Hypothalamus (tissue), 51 donors: ENCODE measurements at places on chromosomes 6 and 20.

DNA sequence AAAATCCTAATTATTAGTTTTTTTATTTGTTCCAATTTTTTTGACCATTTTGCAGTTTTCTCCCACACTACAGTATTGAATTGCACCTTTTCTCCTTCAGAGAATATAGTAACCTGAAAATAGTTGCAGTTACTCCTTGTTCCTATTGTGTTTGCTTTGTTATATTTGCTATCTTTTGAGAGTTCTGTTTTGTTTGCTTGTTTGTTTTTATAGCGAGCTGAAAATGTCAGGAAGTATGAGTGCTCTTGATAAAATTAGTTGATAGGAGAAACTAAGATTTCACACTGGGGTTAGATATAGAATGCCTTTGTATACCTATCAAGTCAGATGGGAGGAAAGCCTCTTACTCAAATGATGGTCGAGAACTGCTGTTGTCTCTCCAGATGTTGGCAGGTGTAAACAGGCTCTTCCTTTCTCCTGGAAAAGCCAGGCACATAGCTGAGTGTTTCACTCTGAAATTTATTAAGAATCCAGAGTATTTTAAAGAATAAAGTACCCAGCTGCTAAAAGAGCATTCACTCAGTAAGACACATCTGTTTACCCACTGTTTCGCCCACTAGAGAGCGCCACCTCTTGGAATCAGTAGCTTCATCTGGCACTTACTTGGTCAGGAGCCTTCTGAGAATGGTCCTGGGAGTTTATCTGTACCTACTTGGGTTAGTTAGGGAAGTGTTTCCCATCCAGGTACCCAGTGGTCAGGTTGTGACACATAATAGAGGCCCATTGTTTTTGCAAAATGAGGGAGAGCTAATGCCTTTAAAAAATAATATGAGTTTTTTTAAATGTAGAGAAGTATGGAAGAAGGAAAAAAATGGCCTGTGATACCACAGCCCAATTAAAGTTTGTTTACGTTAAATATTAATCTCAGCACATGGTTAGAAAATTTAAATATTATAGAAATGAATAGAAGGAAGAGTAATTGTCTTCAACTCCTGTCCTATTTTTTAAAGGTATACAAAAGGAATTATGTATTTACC is 11.2 kb downstream of the NT5DC1 start:
- DNase-seq = no peak

DNA sequence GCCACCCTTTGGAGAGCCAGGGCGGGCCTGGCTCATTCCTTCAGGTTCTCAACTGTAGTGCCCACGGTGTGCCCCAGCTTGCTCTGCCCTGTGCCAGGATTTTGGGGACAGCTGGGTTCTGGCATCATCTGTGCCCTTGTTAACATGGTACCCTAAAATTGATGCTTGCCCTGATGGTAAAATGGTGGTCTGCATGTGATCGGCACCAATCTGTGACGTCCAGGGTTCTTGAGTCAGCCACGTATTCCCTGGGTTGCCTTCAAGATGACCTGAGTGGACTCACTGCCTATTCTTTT is 31.2 kb upstream of the APCDD1L start:
- DNase-seq = no peak

DNA sequence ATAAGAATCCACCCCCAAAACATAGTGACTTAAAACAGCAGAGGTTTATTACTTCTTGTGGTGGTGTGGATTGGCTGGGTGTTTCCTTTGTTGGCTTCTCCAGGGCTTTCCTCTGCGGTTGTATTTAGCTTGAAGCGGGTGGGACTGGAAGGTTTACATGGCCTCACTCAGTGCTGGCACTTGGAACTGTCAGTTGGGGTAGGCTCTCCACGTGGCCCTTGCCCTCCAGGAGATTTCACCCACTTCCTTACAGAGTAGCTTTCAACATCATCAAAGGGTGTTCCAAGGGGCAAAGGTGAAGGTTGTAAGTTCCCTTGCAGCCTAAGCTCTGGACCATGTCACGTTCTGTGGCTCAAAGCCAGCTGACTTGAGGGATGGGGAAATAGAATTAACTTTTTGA is 32.5 kb upstream of the NKX2-2 start:
- DNase-seq = no peak

DNA sequence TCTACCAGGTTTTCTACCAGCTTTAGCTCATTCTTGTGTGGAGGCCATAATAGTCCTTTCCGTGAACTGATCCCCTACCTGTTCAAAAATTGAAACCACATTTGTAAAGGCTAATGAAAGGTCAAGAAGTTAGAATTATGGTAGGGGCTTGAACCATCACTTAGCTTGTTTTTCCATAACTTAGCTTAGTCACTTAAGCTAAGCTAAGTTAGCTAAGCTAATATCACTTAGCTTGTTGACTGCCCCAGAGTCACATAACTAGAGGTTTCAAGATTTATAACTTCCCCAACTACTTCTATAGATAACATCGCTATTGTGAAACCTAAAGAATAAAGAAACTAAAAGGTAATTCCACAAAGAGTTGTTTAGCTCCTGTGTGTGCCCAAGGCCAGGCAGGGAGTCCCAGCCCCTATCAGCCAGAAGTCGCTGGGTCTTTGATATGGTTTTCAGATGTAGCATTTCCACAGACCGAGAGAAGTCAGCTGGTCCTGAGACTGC is 131.8 kb downstream of the VEGFA start:
- DNase-seq = no peak

DNA sequence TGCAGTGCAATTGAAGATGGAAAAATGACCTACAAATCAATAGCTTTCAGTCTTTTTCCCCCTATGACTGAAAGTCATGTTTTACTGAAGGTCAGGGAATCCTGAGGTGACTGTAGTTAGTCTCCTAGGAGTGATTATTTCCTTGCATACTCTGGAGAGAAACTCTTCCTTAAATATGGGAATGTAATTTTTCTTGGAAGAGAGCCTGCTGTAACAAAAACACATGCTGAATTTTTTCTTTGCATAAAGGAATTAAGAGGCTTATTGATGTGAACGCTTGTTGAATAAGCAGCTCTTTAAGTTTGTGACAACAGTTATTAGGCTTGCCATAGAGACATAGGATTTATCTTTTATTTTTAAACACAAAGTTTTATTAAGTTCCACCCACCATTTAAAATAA is 64.5 kb downstream of the ELOVL2 start:
- DNase-seq = no peak

GRCh38 chr6:17962436-17963031 is 24.9 kb downstream of the KIF13A start:
- no peak for DNase-seq

GRCh38 chr20:8756410-8756809 is 312.5 kb upstream of the PLCB4 start:
- no peak for DNase-seq

DNA sequence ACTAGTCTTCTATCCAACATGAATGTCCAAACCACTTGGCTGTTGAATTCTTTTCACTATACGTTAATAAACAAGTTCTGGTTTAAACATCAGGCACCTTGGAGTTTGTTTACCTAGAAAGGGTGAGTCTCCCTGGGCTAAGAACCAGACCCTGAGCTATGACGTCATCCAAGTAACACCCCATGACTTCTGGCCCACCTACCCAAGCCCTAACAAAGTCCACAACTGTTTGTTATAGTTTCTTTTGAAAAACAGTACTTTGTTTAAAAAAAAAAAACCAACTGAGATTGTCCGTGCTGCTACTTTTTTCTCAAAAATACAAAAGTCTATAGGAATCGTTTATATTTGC is 146.9 kb upstream of the BEND6 start:
- DNase-seq = no peak

DNA sequence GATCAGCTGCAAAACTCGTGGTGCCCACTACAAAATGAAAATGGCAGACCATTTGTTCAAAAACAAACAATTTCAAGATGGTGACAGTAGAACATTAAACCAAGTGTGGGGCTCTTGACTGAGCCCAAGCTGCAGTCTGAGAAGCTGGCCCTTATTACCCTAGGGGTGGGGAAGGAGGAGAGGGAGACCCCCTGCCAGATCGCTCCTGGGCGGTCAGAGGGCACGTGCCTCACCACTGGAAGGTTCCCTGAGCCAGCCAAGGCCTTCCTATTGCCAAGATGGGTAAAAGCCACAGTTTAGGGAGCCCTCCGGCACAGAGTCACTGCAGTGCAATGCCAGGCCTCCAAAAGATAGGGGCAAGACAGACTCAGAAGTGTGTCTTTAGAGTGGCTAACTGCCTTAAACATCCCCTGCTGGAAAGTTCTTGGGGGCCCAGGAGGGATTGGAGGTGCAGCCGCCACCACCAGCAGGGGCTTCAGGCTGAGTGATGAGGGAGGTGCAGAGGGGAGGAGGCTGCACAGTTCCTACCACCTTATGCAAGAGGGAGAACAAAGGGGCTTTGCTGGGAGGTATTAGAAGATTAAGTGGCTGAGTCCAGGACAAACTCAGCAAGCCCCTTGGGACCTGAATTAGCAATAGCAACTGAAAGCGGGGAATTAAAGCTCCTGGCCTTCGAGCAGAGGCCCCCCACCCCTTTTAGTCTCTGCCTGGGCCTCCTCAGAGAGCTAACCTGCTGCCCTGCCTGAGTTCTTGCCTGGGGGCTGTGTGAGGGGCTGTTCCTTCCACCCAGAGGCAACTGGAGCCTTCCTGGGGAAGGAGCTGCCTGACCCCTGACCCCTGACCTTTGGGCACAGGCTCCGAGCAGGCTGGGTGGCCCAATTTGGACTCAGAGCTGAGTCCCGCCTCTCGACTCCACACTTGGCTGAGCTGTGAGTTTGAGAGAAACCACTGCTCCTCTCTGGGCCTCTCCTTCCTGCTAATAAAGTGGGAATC is 88.4 kb downstream of the VEGFA start:
- DNase-seq = no peak

DNA sequence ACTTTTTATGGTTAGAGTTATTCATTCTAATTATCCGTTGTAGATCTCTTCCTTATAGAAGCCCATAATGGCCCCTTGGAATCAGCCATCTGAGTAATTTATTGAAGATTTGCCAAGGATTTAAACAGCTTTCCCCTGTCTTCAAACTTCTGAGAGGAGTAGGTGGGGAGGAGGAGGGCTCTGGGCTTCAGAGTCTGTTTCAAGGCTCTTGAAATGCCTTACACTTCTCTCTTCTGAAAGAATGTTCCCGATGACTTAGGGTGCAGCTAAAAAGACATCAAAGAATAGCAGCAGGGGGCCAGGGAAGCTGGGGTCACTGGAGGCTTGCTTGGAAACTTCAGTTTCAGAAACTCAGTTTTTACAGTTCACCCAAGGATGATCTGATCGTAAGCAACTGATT is 165.3 kb downstream of the ZDHHC14 start:
- DNase-seq = no peak

- DNase-seq = no peak
Measured at GRCh38 chr20:54474866-54475265, 527 bp upstream of the DOK5 start.

DNA sequence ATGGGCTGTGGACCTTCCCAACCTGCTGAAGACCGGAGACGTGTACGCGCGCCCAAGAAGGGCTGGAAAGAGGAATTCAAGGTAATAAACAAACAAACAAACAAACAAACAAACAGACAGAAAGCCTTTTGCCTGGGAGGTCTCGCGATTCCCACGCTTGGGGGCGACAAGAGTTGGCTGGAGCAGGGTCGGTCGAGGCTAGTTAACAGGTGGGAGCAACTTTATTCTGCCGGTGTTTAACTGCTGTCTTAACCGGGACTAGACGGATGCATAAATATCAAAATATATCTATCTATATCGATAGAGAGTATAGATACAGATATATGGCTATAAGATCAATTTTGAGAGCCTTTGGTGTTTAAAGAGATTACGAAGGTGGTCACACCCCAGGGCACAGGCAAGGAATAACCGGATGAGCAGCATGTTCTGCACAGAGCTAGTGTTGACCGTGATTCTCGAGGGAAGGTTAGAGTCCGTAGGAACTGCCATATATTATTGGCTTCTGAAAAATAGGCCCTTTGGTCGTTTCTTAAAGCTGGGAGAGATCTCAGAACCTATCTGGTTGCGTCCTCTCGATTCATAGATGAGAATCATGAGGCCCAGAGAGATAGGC is 514 bp downstream of the STMND1 start:
- DNase-seq = no peak

- no peak for DNase-seq
Measured at GRCh38 chr6:15380351-15380750, 134.5 kb downstream of the JARID2 start.

GRCh38 chr6:157240059-157240959 is 83.0 kb downstream of the TMEM242 start:
- no peak for DNase-seq

DNA sequence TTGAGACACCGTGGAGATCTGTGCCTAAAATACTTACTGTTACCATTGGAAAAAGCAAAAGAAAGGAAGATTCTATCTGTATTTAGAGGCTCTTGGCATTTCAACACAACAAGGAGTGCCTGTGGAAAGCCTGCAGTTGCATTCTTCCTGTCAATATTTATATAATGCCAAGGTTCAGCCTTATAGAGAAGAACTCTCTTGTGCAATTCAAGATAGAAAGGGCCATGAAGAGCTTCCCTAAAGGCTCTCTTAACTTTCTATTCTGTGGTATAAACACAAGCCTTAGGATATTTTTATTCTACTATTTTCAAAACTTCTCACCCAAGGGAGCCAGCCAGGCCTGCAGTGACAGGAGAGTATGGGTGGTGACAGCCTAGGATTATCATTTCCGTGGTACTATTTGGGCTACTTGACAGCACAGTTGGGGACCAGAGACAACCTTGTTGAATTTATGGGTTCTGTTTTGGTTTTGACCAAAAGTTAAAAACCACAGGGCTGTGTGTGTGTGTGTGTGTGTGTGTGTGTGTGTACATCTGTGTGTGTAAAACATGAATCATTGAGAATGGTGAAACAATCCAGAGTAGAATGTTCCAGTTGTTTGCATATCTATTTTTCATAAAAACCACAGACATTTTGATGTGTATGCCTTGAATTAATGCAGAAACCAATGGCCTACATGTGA is 700.9 kb upstream of the SLC35B3 start:
- no peak for DNase-seq

- DNase-seq = no peak
Measured at GRCh38 chr6:149435919-149436586, 36.0 kb downstream of the SUMO4 start.

DNA sequence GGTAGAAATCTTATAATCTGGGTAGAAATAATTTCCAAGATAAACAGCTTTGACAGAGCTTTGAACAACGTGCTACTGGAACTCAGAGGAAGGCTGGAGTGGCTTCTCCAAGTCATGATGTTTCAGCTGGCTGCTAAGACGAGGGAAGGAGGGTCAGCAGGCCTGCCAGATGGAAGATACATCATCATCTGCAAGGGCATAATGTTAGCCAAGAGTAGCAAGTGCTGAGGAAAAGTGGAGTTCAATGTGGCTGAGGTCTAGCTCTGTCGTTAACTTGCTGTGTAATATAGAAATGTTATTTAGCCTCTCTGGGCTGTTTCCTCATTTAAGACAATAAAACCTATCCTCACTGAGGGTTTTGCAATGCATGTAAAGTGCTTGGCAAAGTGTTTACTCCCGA is 35.1 kb downstream of the RGS17 start:
- no peak for DNase-seq

GRCh38 chr6:28248916-28249315 is 3.2 kb downstream of the ZKSCAN4 start:
- no peak for DNase-seq

GRCh38 chr6:135115834-135116233 is 61.2 kb upstream of the HBS1L start:
- no peak for DNase-seq

- DNase-seq = no peak
Measured at GRCh38 chr20:52809003-52809402, 163.2 kb upstream of the TSHZ2 start.

GRCh38 chr6:97067045-97067444 is 142.5 kb downstream of the KLHL32 start:
- no peak for DNase-seq

GRCh38 chr6:49454787-49455709 is 8.0 kb downstream of the MMUT start:
- DNase-seq = no peak
